ENCODE measurements at places on chromosomes 13 and 19. TPM values are rescaled to one million over a fixed set of nuclear protein-coding genes. Genes with fewer than 3 reads are reported as not detected.

DNA sequence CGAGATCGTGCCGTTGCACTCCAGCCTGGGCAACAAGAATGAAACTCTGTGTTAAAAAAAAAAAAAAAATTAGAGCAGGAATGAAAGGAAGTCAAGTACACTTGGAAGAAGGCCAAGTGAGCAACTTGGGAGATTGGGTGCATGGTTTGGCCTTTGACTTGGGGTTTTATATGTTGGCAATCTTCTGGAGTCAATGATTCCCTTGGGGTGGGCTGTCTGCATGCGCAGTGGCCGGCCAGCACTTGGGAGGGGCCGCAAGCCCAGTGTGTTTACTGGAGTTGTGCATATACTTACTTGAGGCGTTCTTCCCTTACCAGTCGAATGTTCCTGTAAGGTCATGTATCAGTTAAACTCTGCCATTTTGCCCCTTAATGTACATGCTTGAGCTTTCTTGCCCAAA is 103.9 kb downstream of the FAM216B start:
- peaks cover 4% of the 10 kb centered on the region for H3K4me1 ChIP-seq
- no peak overlapping the region for H3K4me3 ChIP-seq
- no peak for DNase-seq
- no peak overlapping the region for H3K27ac ChIP-seq
- peaks cover 5% of the 10 kb centered on the region for H3K27me3 ChIP-seq

- H3K4me1 ChIP-seq = no peaks in the 10 kb centered on the region
- no peak for DNase-seq
Measured at GRCh38 chr13:101085551-101085950, 330.8 kb downstream of the NALCN start.

- no peak overlapping the region for H3K4me3 ChIP-seq
- no peaks in the 10 kb centered on the region for H3K27me3 ChIP-seq
- no peak overlapping the region for H3K27ac ChIP-seq
- peaks cover 9% of the 10 kb centered on the region for H3K4me1 ChIP-seq
- no peak for DNase-seq
Measured at GRCh38 chr19:35468637-35469036, 20.6 kb downstream of the FFAR2 start.

- no peaks in the 10 kb centered on the region for H3K36me3 ChIP-seq
- H3K4me1 ChIP-seq = no peaks in the 10 kb centered on the region
- no peak overlapping the region for H3K4me3 ChIP-seq
- no peaks in the 10 kb centered on the region for H3K27me3 ChIP-seq
Measured at GRCh38 chr13:90171649-90172048, 1175.8 kb upstream of the MIR17HG start.

DNA sequence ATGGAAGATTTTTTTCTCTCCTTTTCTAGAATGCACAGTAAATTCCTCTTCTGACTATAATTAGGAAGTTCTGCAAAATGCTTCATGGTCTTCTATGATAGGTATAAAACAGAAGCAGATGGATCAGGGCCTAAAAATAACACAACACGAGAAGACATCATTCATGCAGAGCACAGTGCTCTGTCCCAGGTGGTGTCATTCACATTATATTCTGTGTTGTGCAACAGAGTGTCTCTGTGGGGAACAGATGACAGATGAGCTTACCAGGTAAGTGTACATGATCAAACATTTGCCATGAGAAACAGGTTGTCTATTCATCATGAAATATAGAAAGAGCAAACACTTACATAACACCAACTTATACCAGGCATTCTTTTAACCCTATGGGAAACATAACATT is 288.3 kb downstream of the KCTD12 start:
- no peak for DNase-seq
- no peak overlapping the region for H3K4me3 ChIP-seq
- H3K36me3 ChIP-seq = peaks cover 4% of the 10 kb centered on the region
- H3K27ac ChIP-seq = no peak overlapping the region
- peaks cover 6% of the 10 kb centered on the region for H3K4me1 ChIP-seq

Gene C19orf81
- total RNA-seq = 8.6 TPM

Gene KLK3
- total RNA-seq = not detected

DNA sequence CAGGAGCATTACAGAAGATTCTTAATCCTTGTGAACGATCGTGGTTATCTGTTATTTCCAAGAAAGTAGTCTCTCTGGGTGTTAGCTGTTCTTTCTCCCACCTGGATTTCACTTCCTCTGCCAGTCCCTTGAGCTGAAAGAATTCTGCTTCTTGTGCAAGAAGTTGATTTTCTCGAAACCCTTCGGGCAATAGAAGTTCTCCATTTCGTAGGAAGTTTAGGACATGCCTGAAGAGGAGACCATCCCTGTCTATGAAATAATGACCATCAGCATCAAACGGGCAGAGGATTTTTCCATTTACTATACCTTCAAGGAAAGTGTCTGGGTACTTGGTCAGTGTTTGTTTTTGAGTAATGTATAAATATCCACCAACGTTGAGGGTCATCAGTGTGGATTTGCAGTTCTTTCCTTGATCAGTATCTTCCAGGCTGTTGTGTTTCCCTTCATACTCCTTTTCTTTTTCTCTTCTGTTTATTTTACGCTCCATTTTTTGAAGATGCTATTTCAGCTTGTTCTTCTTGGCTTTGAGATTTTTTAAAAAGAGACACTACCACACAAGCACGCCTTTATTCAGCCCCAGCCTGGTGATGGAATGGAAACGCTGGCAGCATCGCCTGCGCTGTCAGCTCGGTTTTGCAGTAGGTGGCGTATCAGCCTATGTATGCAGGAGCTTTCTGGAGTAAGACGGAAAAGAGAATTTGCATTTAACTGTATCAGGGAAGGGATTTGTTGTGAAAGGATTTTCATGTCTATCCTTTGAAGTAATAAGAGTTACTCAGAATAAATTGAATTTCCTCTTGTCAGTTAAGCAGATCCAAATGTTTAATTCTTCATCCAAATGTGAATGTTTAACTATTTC is 6.5 kb downstream of the KCTD4 start:
- H3K27me3 ChIP-seq = no peaks in the 10 kb centered on the region
- peaks cover 5% of the 10 kb centered on the region for H3K36me3 ChIP-seq
- peaks cover 6% of the 10 kb centered on the region for H3K4me1 ChIP-seq
- DNase-seq = no peak

GRCh38 chr13:72617186-72617585 is 110.2 kb downstream of the MZT1 start:
- no peaks in the 10 kb centered on the region for H3K27me3 ChIP-seq
- no peak overlapping the region for H3K4me3 ChIP-seq
- no peak for DNase-seq
- H3K27ac ChIP-seq = no peak overlapping the region

Gene ZNF93
- 36.5 TPM for total RNA-seq

GRCh38 chr19:18440936-18441803 is 3.2 kb upstream of the ISYNA1 start:
- peaks cover 22% of the 10 kb centered on the region for H3K4me1 ChIP-seq
- no peaks in the 10 kb centered on the region for H3K27me3 ChIP-seq
- no peak overlapping the region for H3K4me3 ChIP-seq
- DNase-seq = no peak
- peaks cover 3% of the 10 kb centered on the region for H3K36me3 ChIP-seq

Gene ZNF253
- 59.4 TPM for total RNA-seq

DNA sequence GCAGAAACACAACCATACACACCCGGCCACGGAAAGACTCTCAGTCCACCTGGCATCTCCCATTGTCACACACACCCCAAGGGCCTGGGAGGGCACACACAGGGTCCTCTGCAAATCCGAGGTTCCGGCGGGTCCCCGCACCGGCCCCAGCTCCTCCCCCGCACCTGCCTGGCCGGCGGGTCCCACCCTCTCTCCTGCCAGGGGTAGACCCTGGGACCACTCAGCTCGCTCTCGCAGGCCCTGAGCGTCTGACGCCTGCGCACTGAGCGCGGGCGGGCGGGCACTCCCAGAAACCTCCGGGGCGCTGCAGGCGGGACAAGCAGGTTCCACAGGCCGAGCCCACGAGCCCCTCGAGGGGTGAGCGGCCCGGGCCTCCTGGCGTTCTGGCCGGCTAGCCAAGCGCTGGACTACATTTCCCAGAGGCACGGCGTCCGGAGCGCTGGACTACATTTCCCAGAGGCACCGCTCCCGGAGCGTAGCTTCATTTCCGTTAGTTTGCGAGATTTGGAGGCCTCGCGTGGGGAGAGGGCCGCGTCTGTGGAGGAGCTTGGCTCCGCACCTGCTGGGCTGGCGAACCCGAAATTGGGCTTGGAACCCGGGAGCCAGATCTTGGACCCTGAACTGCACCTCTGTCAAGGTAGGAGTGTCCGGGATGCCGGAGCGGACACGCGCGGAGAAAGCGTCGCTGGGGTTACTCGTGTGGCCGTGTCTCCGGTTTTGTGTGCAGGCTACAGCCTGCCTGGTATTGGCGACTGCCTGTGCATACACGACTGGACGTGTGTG is at the start of gene ZNF420:
ZNF420 (plus strand) TSS at position 500 of the 783 bp plus-strand sequence. CDS start 10,686 bp downstream, outside the sequence.
- peak within 1 kb of the TSS; percentile 97 for H3K4me3 ChIP-seq
- DNase-seq = peak; percentile 95
- peaks cover 22% of the 10 kb centered on the region for H3K4me1 ChIP-seq
- H3K36me3 ChIP-seq = peaks cover 28% of the 10 kb centered on the region

GRCh38 chr13:105965910-105966309 is 569.6 kb downstream of the EFNB2 start:
- no peak overlapping the region for H3K4me3 ChIP-seq
- H3K36me3 ChIP-seq = no peaks in the 10 kb centered on the region
- no peak for DNase-seq
- peaks cover 15% of the 10 kb centered on the region for H3K4me1 ChIP-seq

GRCh38 chr13:89455225-89455624 is 1784.1 kb downstream of the SLITRK5 start:
- no peak for DNase-seq
- no peak overlapping the region for H3K27ac ChIP-seq
- H3K36me3 ChIP-seq = no peaks in the 10 kb centered on the region

DNA sequence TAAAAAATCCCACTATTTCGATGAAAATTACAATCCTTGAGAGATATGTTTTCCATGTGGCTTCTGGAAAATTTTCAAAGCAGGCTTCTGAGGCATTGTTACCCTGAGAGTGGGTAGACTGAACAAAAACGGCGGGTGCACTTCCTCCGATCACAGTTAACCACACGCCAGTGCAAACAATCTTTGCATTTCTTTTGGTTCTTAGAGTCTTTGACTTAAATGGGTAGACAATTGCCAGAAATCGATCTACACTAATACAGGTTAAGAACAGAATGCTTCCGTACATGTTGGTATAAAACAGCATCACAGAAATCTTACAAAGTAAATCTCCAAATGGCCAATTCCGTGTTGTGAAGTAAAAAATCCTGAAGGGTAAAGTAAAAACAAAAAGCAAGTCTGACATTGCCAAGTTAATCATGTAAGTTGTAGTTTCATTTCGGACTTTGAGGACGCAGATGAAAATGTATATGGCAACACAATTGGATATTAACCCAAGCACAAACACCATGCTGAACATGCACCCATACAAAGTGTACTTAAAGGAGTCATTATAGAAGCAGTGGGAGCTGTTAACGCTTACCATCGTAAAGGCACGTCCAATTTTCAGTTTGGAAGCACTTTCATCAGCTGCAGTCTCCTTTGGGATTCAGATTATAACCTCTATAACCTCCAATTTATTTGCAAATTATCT is 927 bp downstream of the LPAR6 start:
- peaks cover 11% of the 10 kb centered on the region for H3K36me3 ChIP-seq
- peak overlapping the region; percentile 99 for H3K27ac ChIP-seq
- H3K27me3 ChIP-seq = no peaks in the 10 kb centered on the region
- peaks cover 24% of the 10 kb centered on the region for H3K4me1 ChIP-seq

DNA sequence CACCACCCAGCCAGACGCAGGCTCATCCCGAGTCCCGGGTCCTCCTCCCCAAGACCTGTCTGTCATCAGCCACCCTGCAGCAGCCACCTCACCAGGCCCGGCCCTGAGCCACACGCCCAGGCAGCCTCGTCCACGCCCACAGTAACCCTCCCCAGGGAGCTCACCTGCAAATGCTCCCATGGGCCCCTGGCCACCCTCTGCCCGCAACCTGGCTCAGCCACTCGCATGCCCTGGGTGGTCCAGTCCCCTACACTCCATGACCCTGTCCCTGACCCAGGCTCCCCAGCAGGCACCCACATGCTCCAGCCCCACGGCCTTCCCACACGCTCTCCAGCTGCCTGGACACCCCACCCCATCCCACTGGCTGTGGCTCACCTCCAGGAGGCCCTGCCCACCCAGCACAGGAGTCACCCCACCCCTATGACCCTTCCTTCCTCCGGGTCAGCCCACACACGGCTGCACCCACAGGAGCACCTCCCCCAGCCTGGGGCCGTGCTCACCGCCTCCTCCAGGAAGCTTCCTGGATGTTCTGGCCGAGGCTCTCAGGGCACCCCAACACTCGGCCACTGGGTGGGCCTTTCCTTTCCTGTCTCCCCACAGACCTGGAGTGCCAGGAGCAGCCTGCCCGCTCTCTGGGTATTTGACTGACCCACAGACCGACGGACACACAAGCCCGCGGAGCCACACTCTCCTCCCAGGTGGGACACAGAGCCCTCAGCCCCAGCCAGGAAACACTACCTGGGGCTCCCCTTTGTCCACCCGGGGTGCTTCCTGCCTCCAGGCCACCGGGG is 3.6 kb downstream of the TMEM259 start:
- H3K4me1 ChIP-seq = peaks cover 17% of the 10 kb centered on the region
- DNase-seq = no peak
- H3K36me3 ChIP-seq = no peaks in the 10 kb centered on the region
- H3K27ac ChIP-seq = peak overlapping the region; percentile 62
- H3K4me3 ChIP-seq = peak overlapping the region; percentile 35
- no peaks in the 10 kb centered on the region for H3K27me3 ChIP-seq

GRCh38 chr19:35555301-35556005 is 8.0 kb downstream of the ATP4A start:
- H3K4me1 ChIP-seq = no peaks in the 10 kb centered on the region
- DNase-seq = no peak
- H3K4me3 ChIP-seq = no peak overlapping the region
- H3K27ac ChIP-seq = no peak overlapping the region

Gene IL17D
- 6.3 TPM for total RNA-seq

DNA sequence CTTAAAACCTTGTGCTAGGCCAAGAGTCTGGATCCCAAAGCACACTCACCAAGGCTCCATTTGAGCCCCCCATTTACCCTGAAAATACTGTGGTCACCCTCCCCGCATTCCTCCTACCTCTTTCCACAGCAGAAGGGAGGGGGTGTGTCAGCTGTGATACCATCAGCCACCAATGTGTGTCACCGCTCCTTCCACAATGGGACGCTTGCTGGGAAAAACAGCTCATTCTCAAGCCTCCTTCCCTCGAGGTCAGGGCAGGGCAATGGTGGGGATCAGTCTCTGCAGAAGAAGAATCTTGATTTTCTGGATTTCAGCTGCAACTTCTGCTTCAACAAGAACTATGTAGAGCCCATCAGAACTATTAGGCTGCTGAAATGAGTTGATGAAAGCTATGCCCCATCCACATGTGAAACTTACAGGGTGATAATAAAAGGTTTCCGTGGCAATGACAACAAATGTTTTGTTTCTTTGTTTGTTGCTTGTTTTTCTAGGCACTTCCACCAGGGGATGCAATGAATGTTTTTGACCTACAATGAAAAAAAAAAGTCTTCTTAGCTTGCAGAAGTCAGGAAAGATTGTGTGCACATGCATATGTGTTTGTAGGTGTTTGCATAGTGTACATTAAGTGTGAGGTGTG is 26.4 kb upstream of the ZNF507 start:
- no peaks in the 10 kb centered on the region for H3K4me1 ChIP-seq
- H3K4me3 ChIP-seq = no peak overlapping the region
- no peaks in the 10 kb centered on the region for H3K36me3 ChIP-seq

Gene CCDC122
- 12.4 TPM for total RNA-seq

Gene ZNF264
- total RNA-seq = 40.2 TPM

Gene KIR3DL1
- total RNA-seq = not detected

GRCh38 chr13:45915686-45916439 is 64.3 kb upstream of the SIAH3 start:
- no peak for DNase-seq
- H3K4me3 ChIP-seq = no peak overlapping the region
- no peaks in the 10 kb centered on the region for H3K36me3 ChIP-seq
- H3K4me1 ChIP-seq = no peaks in the 10 kb centered on the region
- no peaks in the 10 kb centered on the region for H3K27me3 ChIP-seq

Gene ATP4A
- not detected for total RNA-seq

All from progenitor cell of endocrine pancreas (in vitro differentiated cells).